RPMI7951 (cell line): ENCODE measurements at places on chromosomes 6 and 20. TPM values are rescaled to one million over a fixed set of nuclear protein-coding genes. Genes with fewer than 3 reads are reported as not detected.

The HCK gene
- not detected in 2 replicates for total RNA-seq

The SOX18 gene
- total RNA-seq: 0.12 and 0.20 TPM in 2 replicates

The LINC00237 gene
- not detected in 2 replicates for total RNA-seq

The TEAD3 gene
- total RNA-seq: 5.6 and 6.1 TPM in 2 replicates

The AGPAT1 gene
- total RNA-seq: 59.4 and 82.3 TPM in 2 replicates

The GPX5 gene
- not detected in 2 replicates for total RNA-seq

The LY6G6C gene
- total RNA-seq: not detected in 2 replicates

The ANKRD6 gene
- total RNA-seq: 0.48 and 2.7 TPM in 2 replicates

The SNX14 gene
- 133 and 182 TPM in 2 replicates for total RNA-seq

The BNIP5 gene
- total RNA-seq: not detected in 2 replicates

The HMGCLL1 gene
- not detected in 2 replicates for total RNA-seq

The SLC9A8 gene
- total RNA-seq: 6.2 and 6.6 TPM in 2 replicates

The PSORS1C1 gene
- 0.48 and 0.88 TPM in 2 replicates for total RNA-seq

The MDFI gene
- 2.6 and 5.0 TPM in 2 replicates for total RNA-seq

The RCAN2 gene
- 0.48 and 0.49 TPM in 2 replicates for total RNA-seq

The SLC22A7 gene
- not detected in 2 replicates for total RNA-seq

The DSP gene
- total RNA-seq: under 0.01 TPM in 2 replicates

The TMEM200A gene
- 26.3 and 30.9 TPM in 2 replicates for total RNA-seq

The CDSN gene
- total RNA-seq: not detected in 2 replicates

The HTR1B gene
- 0.68 and 0.72 TPM in 2 replicates for total RNA-seq

The HDGFL1 gene
- total RNA-seq: not detected in 2 replicates

The MEI4 gene
- not detected in 2 replicates for total RNA-seq

The GTSF1L gene
- not detected in 2 replicates for total RNA-seq

The FNDC11 gene
- total RNA-seq: 1.8 and 1.9 TPM in 2 replicates

The PHACTR1 gene
- total RNA-seq: 1.9 and 5.9 TPM in 2 replicates

The BACH2 gene
- 1.4 and 2.0 TPM in 2 replicates for total RNA-seq

The IL17A gene
- 0.10 and 0.12 TPM in 2 replicates for total RNA-seq

The HLA-C gene
- total RNA-seq: 1,008 and 1,072 TPM in 2 replicates

The GMPR gene
- 33.5 and 34.9 TPM in 2 replicates for total RNA-seq

The MYLK4 gene
- total RNA-seq: 0.29 and 0.60 TPM in 2 replicates

The KIFC1 gene
- 125 and 128 TPM in 2 replicates for total RNA-seq

The CNKSR3 gene
- total RNA-seq: 4.3 and 5.3 TPM in 2 replicates

The NKAPL gene
- total RNA-seq: not detected in 2 replicates
